ENCODE measurements at places on chromosomes 1 and 21.

DNA sequence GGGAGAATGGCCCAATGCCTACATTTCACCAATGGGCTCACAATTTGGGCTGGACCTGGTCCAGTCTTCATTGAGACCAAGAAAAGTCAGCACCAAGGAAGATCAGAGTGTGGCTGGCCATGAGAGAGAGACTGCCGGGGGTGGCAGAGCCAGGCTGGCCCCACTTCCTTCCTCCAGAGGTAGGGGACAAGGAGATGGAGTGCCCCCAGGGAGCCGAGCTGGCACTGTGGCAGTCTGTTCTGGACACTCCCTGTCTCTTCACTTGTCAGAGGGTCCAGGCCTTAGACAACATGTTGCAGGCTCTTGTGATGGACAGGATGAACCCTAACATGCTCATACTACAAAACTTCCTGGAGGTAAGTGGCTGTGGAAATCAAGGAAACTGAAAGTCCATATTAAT lies 27.7 kb downstream of the INAVA start:
- no peak for DNase-seq
- no peak overlapping the region for H3K4me3 ChIP-seq
- H3K36me3 ChIP-seq, result no peaks in the 10 kb centered on the region

DNA sequence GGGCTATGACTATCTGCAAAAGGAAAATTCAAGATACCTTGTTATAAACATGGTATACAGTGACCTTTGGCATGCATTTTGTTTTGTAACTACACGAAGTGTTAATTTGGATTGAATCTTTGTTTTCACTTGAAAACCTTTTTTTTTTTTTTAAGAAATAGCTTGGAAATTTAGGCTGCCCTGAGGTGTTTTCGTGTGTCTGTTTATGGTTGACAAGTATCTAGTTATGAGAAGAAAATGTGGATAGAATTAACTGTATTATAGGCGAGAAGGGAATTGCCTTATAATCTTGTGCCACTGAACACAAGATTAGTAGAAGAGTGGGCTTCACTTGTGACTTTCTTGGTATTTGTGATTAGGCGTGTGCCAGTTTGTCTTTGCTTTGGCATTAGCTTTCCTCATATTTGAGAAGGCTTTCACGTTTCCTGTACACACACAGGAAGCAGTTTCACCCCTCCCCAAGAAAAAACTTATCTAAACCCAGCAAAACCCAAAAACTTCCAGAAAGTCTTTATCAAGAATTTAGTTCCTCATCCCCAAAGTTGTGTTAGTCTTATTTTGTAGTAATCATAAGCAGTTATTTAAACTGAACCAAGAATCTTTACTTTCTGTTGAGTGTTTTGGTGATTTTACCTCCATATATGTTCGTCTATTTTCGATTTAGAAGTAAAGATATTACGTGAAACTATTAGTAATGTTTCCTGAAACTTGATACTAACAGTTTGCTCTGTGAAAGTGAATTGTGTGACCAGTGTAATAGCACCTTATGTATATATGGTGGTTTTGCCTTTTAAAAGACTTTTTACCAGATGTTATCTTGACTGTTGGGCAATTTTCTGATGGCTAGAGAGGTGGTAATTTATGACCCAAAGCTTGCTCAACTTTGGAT lies 3.8 kb downstream of the DYRK1A start:
- peak overlapping the region; percentile 19 for H3K4me3 ChIP-seq
- no peaks in the 10 kb centered on the region for H3K36me3 ChIP-seq
- H3K27me3 ChIP-seq, result no peaks in the 10 kb centered on the region
- no peak for DNase-seq
- H3K27ac ChIP-seq, result peak overlapping the region; percentile 94

- H3K36me3 ChIP-seq, result no peaks in the 10 kb centered on the region
- no peak for DNase-seq
- H3K27me3 ChIP-seq, result no peaks in the 10 kb centered on the region
- H3K27ac ChIP-seq, result no peak overlapping the region
These were observed 48.6 kb upstream of the LMO4 start for GRCh38 chr1:87279966-87280535.

- no peak overlapping the region for H3K4me3 ChIP-seq
- no peaks in the 10 kb centered on the region for H3K4me1 ChIP-seq
- H3K27me3 ChIP-seq, result no peaks in the 10 kb centered on the region
- no peak overlapping the region for H3K27ac ChIP-seq
- no peak for DNase-seq
These were observed 73.3 kb upstream of the ZC3H11B start for GRCh38 chr1:219686171-219686570.

- H3K27ac ChIP-seq, result no peak overlapping the region
- H3K4me1 ChIP-seq, result no peaks in the 10 kb centered on the region
- H3K4me3 ChIP-seq, result no peak overlapping the region
These were observed 189.8 kb downstream of the RGS7 start for GRCh38 chr1:241167121-241167630.

- no peak overlapping the region for H3K4me3 ChIP-seq
- no peak for DNase-seq
- no peak overlapping the region for H3K27ac ChIP-seq
- H3K4me1 ChIP-seq, result peaks cover 23% of the 10 kb centered on the region
- H3K27me3 ChIP-seq, result no peaks in the 10 kb centered on the region
These were observed 2.7 kb upstream of the RBM15 start for GRCh38 chr1:110336300-110337039.

- no peak overlapping the region for H3K27ac ChIP-seq
- H3K27me3 ChIP-seq, result no peaks in the 10 kb centered on the region
- H3K4me3 ChIP-seq, result no peak overlapping the region
- no peaks in the 10 kb centered on the region for H3K36me3 ChIP-seq
These were observed 43.0 kb downstream of the PRKAB2 start for GRCh38 chr1:147129116-147129873.

Data from natural killer cell (primary cell).